Mesendoderm (in vitro differentiated cells): ENCODE measurements at places on chromosomes 12 and 14.

GRCh38 chr12:112182499-112182898, 57.1 kb downstream of the TRAFD1 start:
- no peak overlapping the region for H3K4me3 ChIP-seq
- H3K36me3 ChIP-seq = peaks cover 7% of the 10 kb centered on the region
- no peaks in the 10 kb centered on the region for H3K27me3 ChIP-seq
- H3K27ac ChIP-seq = no peak overlapping the region
- no peak for DNase-seq
- no peaks in the 10 kb centered on the region for H3K4me1 ChIP-seq

DNA sequence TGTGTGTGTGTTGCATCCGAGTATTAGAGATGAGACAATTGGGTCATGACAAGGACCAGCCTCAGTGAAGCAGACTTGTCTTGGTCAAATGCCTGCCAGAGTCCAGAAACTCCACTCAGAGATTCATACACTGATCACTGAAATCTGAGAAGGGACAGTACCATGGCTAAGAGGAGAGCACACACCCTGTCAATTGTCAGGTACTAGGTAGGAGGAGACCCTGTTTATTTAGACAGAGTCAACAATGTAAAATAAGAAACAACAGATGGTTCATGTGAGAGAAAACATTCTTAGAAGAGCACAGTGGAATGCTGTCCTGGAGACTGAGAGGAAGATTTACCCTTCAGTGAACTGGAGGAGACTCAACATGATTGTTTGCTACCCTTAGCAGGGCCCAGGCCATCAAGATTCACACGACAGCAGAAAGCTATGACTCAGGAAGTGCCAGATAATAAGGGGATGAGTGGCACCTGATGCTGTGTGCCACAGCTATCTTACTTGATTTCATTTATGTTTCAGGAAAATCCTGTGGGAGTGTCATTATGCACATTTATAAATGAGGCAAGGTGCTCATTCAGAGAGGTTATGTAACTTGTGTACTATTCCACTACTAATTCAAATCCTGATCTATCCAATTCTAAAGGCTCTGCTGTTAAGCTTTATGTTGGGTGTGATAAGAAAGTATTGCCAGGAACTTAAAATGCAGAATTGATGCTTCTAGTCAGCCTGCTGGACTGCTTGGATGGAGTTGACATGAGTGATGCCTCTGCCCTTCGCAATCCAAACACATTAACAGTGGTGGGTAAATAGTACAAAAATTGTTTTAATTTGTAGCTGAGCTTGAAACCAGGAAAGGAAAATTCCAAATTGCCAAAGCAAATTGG, 136.6 kb upstream of the NEDD1 start:
- H3K27me3 ChIP-seq = no peaks in the 10 kb centered on the region
- no peak overlapping the region for H3K4me3 ChIP-seq
- H3K36me3 ChIP-seq = no peaks in the 10 kb centered on the region
- no peak for DNase-seq
- H3K4me1 ChIP-seq = no peaks in the 10 kb centered on the region

DNA sequence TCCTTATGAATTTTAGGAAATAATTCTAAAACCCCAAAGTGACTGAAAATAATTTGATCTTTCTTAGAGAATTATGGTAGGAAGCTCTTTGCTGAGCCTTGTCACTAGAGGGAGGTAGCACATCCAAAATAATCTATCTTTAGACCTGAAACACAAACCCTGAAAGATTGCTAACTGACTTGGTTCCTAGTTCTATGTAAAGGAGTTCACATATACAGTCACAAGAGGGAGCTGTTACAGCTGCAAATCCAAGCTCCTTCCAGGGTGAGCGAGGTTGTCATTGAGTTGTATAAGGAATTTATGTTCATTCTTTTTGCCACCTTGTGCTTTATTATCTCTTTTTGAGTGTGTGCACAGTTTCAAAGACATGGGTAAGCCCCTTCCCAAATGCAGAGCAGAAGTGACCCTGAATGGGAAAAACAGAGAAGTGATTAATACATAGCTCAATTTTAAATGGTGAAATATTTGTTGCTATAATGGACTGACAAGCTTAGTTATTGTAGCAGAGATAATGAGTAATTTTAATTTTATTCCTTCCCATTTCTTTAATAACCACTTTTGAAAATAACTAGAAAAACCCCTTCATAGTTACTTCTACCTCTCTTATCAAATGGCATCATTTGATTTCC, 387.9 kb downstream of the DAD1 start:
- H3K27me3 ChIP-seq = no peaks in the 10 kb centered on the region
- DNase-seq = peak; percentile 88
- no peak overlapping the region for H3K4me3 ChIP-seq

- H3K4me3 ChIP-seq = no peak overlapping the region
- no peak for DNase-seq
- no peak overlapping the region for H3K27ac ChIP-seq
- H3K27me3 ChIP-seq = no peaks in the 10 kb centered on the region
- H3K36me3 ChIP-seq = no peaks in the 10 kb centered on the region
- H3K4me1 ChIP-seq = no peaks in the 10 kb centered on the region
Measured at GRCh38 chr12:14982991-14983390, 10.1 kb downstream of the PDE6H start.

GRCh38 chr12:84247931-84248330, 664.7 kb downstream of the SLC6A15 start:
- H3K4me1 ChIP-seq = no peaks in the 10 kb centered on the region
- no peak overlapping the region for H3K4me3 ChIP-seq
- no peaks in the 10 kb centered on the region for H3K27me3 ChIP-seq

- H3K36me3 ChIP-seq = no peaks in the 10 kb centered on the region
- H3K27me3 ChIP-seq = no peaks in the 10 kb centered on the region
Measured at GRCh38 chr12:32158525-32158924, 51.9 kb downstream of the BICD1 start.

- DNase-seq = no peak
- H3K27me3 ChIP-seq = no peaks in the 10 kb centered on the region
- no peaks in the 10 kb centered on the region for H3K36me3 ChIP-seq
- no peak overlapping the region for H3K4me3 ChIP-seq
- H3K4me1 ChIP-seq = no peaks in the 10 kb centered on the region
Measured at GRCh38 chr14:41899416-41899815, 292.7 kb downstream of the LRFN5 start.

- H3K4me3 ChIP-seq = no peak overlapping the region
- H3K27ac ChIP-seq = no peak overlapping the region
- H3K36me3 ChIP-seq = no peaks in the 10 kb centered on the region
- no peaks in the 10 kb centered on the region for H3K4me1 ChIP-seq
Measured at GRCh38 chr14:64112867-64113678, 181.1 kb downstream of the ESR2 start.

GRCh38 chr12:47190271-47190750, 110.6 kb upstream of the AMIGO2 start:
- H3K27me3 ChIP-seq = no peaks in the 10 kb centered on the region
- peaks cover 2% of the 10 kb centered on the region for H3K4me1 ChIP-seq
- peak; percentile 60 for DNase-seq
- no peaks in the 10 kb centered on the region for H3K36me3 ChIP-seq
- H3K27ac ChIP-seq = no peak overlapping the region
- no peak overlapping the region for H3K4me3 ChIP-seq

DNA sequence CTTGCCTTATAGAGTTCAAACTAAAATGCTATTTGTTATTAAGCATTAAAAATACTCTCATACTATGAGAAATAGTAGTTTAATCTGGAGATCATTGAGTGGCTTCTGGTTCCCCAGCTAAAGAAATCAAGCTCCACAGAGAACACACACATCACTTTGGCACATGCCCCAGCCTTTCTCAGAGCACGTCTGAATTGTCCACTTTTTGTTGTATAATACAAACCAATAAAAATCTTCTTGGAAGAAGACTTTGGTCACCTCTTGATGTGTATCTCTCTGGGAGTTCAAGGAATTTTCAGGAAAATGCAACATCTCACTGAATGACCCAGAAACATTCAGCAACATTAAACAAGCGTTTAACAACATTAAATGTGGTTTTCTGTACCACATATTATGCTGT, 413.9 kb downstream of the GALC start:
- H3K27me3 ChIP-seq = no peaks in the 10 kb centered on the region
- no peaks in the 10 kb centered on the region for H3K36me3 ChIP-seq
- no peaks in the 10 kb centered on the region for H3K4me1 ChIP-seq
- H3K27ac ChIP-seq = no peak overlapping the region

DNA sequence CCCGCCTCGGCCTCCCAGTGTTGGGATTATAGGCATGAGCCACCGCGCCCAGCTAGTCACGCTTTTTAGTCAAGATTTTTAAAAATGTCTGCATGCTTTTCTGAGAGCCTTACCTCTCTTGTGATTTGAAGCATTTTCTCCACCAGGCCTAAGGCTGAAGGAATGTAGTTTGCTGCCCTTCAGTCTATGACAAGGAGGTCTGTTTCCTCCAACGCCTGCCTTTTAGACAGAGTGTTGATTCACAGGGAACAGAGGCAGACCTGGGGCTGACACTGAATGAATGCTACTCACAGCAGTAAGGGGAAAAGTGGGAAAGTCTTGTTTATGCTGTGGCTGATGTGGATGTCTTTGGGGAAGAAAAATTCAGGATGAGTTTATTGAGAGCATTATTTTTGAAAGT, 27.2 kb upstream of the MDM2 start:
- H3K4me1 ChIP-seq = no peaks in the 10 kb centered on the region
- H3K4me3 ChIP-seq = no peak overlapping the region
- no peak overlapping the region for H3K27ac ChIP-seq
- no peaks in the 10 kb centered on the region for H3K27me3 ChIP-seq

DNA sequence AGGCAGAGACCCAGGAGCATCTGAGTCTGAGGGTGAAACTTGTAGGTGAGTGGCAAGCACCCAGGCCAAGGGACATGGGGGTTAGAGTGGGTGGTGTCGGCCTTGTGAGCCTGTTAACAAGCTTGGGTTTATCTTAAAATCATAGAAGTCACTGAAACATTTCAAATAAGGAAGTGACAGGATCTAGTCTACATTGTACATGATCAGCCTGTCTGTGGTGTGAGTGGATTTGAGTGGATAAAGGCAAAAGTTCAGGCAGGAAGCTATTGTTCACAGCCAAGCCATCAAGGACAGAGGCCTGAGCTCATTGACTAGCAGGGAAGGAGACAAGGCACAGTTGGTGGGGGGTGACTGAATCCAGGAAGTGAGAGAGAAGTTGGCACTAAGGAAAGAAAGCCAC, 59.3 kb upstream of the FKBP4 start:
- no peak overlapping the region for H3K27ac ChIP-seq
- no peak overlapping the region for H3K4me3 ChIP-seq
- DNase-seq = no peak
- H3K36me3 ChIP-seq = no peaks in the 10 kb centered on the region
- no peaks in the 10 kb centered on the region for H3K4me1 ChIP-seq
- H3K27me3 ChIP-seq = no peaks in the 10 kb centered on the region

GRCh38 chr12:402029-402389, 565 bp downstream of the CCDC77 start:
- H3K36me3 ChIP-seq = no peaks in the 10 kb centered on the region
- H3K27ac ChIP-seq = no peak overlapping the region
- DNase-seq = peak; percentile 70
- no peaks in the 10 kb centered on the region for H3K27me3 ChIP-seq

DNA sequence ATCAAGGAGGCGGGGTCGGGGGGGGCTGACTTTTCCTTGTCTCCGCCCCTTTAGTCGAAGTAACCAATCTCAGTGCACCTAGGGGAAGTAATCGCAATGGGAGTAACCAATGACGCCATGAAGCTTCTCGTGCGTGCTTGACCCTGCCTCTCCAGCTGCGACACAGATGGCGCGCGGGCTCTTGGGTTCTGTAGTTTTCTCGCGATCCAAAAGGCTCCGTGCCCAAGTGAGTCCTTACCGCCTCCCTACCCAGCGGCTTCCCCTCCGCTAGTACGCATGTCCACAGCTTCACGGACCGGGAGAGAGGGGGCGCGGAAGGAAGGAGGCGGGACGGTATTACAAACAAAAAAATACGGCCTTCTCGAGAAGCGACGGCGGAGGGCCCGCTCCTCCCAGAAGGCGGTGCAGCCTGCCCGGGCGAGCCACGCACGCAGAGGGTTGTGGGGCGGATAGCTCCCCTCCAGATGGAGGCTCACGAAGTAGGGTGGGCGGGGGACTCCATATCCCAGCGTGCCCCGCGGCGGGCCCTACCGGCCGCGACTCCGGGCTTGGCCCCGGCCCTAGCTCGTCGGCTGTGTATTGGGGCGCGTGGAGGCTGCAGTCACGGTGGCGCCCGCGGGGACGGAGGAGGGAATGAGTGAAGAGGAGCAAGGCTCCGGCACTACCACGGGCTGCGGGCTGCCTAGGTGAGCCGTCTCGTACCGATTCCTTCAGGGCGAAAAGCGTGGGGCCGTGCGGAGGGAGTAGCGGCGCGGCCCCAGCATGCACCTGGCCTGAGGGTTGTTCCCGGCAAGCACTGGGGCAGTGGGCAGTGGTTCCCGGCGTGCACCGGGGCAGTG, at the start of gene TARBP2:
TARBP2 (plus strand) TSS at position 508 of the 839 bp plus-strand sequence; CDS start at position 634, 126 bp downstream.
- no peaks in the 10 kb centered on the region for H3K27me3 ChIP-seq
- H3K4me3 ChIP-seq = peak within 1 kb of the TSS; percentile 67
- peaks cover 11% of the 10 kb centered on the region for H3K4me1 ChIP-seq
- H3K36me3 ChIP-seq = no peaks in the 10 kb centered on the region
- DNase-seq = peak; percentile 100
